AG09319 (cell line): ENCODE measurements at places on chromosomes 1 and 21.

- no peak for DNase-seq
Measured at GRCh38 chr21:43984905-43985689, 27.0 kb upstream of the TRAPPC10 start.

DNA sequence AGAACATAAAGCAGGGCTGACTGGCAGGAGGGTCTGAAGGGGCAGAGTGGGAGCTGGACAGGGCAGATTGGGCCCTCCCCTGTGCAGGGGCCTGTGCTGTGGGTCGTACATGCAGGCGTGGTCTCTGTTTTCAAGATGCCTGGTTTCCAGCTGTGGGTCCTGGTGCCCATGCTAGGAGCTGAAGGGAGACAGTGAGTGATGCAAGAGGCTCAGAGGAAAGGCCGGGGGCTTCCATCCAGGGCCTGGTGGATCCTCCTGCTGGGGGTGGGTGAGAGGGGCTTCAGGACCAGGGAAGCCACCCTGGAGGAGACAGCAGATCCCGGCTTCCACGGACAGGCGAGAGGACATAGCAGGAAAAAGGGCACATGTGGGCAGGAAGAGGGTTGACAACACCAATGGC is 349.0 kb upstream of the VAMP3 start:
- DNase-seq = no peak

- DNase-seq = no peak
Measured at GRCh38 chr1:170929412-170929834, 5.9 kb upstream of the MROH9 start.

DNA sequence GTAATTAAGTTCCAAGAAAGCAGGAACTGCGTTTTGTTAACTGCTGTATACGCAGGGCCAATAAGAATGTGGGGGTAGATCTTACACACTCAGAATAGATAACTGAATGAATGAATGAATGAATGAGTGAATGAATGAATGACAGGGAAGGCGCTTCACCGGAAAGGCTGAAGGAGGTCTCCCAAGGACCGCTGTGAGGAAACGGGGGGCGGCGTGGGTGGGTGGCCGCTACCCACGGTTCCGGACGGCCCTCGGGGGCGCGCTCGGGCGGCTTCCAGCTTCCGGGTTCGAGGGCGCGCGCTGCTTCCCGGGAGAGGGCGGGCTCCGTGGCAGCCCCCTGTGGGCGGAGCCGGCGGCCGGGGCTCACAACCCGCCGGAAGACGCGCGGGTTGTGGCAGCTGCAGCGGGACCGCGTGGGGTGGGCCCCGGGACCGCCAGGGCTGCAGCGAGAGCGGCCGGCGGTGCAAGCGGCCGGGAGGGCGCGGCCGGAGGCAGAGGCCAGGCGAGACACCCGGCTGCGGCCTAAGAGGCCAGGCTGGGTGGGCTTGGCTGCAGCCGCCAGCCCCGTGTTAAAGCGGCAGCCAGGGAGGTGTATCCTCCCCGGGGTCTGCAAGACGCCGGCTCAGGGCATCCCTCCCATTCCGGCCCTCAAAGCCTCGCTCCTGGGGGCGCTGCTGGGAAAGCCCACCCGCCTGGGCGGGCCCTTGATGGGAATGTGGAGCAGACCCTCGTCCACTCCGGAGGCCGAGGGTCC is at the start of gene ZFP69:
TSS of gene ZFP69 (plus strand) at position 367 of the 754 bp plus-strand sequence. CDS start 2,072 bp downstream, outside the sequence.
- DNase-seq = no peak

- no peak for DNase-seq
Measured at GRCh38 chr1:93811326-93812065, 67.5 kb downstream of the DNTTIP2 start.

- DNase-seq = peak; percentile 23
Measured at GRCh38 chr1:75053207-75053606, 81.0 kb upstream of the LHX8 start.

DNA sequence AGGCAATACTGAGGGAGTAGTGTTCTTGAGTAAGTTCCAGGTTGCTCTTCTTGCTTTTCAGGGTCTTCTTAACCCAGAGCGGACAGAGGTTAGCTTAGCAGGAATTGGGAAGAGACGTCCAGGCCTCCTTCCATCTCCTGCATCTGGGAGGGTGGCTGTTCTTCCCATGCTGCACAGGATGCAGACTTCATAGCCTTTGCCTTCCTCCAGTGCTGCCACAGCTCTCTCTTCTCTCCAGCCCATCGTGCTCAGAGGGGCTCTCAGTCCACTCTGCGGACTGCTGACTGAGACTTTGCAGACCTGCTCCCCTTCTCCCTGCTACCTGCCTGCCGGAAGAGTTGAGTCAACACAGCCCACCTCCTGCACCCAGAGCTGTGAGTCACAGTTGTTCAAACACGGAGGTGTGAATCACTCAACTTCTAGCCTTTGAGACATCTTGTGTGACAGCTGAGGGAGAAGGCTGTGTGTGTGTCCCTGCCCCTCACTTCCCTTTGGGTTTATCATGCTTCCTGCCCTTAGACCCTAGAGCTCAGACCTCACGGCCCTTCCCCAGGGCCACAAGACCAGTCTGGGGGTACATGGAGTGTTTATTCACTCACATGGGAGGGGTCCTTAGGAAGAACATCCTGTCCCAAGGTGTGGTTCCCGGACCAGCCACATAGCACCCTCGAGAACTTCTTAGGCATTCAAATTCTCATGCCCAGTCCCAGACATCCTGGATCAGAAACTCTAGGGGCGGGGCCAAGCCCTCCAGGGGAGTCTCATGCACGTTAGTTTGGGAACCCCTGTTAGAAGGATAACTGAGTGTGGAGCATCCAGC is 158.3 kb upstream of the CACNA1E start:
- no peak for DNase-seq

DNA sequence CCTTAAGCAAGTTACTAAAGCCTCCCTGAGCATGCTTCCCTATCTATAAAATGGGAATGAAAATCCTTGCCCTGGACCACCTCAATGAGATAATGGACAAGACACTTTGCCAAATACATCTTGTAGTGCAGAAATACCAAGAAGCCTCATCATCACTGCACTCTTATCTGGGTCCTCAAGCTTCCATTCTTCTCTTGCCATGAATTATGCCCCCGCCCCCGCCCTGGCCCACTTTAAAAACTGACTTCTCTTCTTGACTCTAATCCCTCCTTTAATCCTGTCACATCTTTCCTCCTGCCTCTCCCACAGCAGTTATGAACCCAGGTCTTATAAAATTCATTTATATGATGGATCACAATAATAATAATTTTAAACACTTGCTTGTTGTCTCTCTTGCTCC is 14.8 kb downstream of the ARHGEF11 start:
- no peak for DNase-seq

DNA sequence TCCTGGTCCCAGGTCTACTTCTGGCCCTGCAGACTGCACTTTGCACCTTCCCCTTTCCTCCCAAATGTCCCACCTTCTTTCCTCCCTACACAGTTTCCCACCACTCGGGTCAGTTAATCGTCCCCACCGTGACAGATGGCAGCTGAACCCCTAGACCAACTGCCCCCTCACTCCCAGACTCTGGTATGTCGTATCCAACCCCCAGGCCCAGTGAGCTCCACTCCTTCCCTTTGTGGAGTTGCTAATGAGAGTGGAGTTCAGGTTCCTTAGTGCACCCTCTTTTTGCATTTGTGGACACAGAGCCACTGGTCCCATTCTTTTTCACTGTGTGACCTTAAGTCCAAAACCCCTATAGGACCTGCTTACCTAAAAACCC is 1.8 kb downstream of the MAN1C1 start:
- DNase-seq = no peak

- DNase-seq = no peak
Measured at GRCh38 chr21:45962531-45963231, 18.9 kb upstream of the COL6A1 start.

GRCh38 chr1:51961231-51961630 is 29.3 kb downstream of the RAB3B start:
- DNase-seq = no peak

DNA sequence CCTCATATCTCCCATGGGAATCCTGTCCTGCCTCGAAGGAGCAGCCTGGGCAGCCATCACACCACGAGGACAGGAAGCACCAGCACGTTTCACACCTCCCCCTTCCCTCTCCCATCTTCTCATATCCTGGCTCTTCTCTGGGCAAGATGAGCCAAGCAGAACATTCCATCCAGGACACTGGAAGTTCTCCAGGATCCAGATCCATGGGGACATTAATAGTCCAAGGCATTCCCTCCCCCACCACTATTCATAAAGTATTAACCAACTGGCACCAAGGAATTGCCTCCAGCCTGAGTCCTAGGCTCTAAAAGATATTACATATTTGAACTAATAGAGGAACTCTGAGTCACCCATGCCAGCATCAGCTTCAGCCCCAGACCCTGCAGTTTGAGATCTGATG is 8.7 kb downstream of the SLAMF8 start:
- DNase-seq = no peak

- no peak for DNase-seq
Measured at GRCh38 chr1:2080884-2081283, 30.7 kb downstream of the PRKCZ start.

DNA sequence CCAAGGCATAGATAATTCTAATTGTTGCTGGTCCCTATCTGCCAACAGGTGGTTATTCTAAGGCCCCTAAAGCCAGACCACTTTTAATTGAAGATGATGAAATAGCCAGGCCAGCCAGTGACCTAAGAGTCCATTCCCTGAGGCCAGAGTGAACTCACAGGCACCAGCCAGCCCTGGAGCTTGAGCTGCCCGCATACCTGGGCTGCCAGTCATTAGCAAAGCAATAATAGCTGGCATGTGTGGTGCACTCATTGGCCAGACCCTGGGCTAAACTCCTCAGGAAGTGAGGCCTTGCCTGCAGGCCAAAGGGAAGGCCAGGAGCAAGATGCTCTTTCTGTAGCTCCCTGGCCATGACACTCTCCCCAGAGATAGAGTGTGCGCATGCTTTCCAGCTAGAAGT is 180.4 kb upstream of the KLHDC7A start:
- DNase-seq = no peak

DNA sequence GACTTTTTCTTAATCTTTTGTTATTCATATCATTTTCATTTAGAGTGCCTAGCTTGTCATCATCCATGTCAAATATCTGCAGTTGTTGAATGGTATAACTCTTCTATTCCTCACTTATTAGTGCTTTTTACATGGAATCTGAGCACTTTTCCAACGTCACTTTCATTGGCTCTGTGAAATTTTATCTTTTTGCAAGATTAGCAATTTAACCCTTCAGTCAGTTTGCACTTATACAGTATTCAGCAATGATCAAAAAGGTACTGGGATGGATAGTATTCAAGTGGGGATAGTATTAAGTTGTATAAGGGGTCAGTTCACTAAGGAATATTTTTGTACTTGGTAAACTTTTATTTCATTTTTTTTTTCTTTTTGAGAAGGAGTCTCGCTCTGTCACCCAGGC is 150.0 kb downstream of the RASAL2 start:
- no peak for DNase-seq

GRCh38 chr1:89191314-89191713 is 7.4 kb downstream of the GBP4 start:
- no peak for DNase-seq

GRCh38 chr1:51719146-51719545 is 102.3 kb downstream of the OSBPL9 start:
- DNase-seq = no peak

- DNase-seq = no peak
Measured at GRCh38 chr1:205351984-205352713, 4.6 kb downstream of the KLHDC8A start.

- no peak for DNase-seq
Measured at GRCh38 chr1:205357567-205357966, 845 bp upstream of the KLHDC8A start.

DNA sequence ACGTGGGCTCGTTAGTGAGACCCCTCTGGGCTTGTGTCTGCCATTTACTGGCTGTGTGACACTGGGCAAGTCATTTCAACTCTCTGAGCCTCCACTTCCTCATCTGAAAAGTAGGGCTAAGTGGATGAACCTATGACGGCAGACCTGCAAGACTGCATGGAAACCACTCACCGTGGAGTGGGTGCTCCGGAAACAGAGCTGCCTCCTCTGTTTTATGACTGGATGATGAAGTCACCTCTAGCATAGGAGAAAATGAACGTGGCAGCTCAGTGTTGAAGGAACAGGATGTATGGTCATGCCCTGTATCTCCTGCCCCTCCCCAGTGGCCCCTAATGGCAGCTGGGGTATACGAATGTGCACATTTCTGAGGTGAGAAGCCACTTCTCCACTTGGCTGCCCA is 40.5 kb downstream of the STPG1 start:
- no peak for DNase-seq

DNA sequence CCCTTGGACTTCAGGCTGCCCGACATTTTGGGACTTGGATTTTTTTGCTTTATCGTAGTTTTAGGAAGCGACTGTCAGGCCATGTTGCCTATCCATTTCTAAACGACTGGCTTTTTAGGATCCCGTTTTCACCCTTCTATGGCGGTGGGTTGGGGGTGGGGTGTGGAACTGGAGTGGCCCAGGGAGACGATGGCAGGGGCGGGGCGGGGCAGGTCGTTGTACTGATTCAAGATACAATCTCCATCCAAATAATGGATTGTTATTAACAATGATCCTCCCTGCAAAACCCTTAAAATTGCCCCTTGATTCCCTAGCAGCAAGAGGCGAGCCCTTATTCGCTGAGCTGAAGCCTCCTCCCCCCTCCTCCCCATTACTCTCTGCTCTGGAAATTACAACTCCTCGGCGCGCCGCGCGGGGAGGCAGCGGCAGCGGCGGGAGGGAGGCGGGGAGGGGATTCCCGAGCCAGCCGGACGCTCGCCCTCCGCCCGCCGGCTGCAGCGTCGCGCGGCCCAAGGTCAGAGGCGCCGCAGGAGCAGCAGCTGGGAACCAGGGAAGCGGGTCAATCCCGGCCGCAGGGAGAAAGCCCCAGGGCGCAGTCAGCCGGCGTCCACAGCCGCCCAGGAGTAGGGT is at the start of gene TRIM67:
TSS of gene TRIM67 (plus strand) at position 392 of the 630 bp plus-strand sequence. CDS start 912 bp downstream, outside the sequence.
- no peak for DNase-seq

GRCh38 chr1:36486439-36487335 is 4.0 kb upstream of the CSF3R start:
- no peak for DNase-seq

DNA sequence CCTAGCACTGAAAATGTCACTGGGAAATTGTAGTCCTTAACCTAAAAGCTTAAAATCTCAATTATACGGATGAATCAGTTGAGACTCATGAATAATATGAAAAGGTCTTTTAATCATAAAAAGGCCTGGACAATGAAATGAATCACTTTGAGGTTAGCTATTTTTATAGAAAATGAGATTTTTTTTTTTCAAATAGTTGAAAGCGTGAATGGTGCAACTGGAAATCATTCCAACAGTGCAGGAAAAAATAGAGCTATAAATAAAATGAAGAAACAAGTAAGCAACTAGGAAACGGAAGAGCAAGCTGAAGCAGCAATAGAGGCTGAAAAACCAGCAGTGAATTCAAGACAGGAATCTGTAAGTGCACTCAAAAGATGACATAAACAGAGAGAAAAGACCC is 142.9 kb downstream of the BACH1 start:
- DNase-seq = no peak

DNA sequence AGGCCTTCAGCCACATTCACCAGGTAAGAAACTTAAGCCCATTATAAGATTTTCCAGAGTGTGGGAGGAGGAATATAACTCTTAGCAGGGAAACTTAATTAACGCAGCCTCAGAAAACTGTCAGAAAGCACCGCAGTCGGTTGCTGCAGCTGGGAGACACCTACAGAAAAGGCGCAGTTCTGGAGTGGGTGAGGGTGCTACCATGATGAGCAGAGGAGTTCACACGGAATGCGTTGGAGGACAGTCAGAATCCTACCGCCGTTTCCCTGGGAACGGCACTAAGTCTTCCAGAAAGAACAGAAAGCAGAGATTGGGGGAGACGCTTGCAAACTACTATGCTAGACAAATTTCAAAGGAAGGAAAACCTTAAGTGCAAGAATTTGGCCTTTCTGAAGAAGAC is 6.4 kb downstream of the ACTN2 start:
- no peak for DNase-seq
